ENCODE measurements at places on chromosomes 3 and 15.

GRCh38 chr3:49924683-49925082 lies 4.9 kb downstream of the MON1A start:
- no peak for DNase-seq

DNA sequence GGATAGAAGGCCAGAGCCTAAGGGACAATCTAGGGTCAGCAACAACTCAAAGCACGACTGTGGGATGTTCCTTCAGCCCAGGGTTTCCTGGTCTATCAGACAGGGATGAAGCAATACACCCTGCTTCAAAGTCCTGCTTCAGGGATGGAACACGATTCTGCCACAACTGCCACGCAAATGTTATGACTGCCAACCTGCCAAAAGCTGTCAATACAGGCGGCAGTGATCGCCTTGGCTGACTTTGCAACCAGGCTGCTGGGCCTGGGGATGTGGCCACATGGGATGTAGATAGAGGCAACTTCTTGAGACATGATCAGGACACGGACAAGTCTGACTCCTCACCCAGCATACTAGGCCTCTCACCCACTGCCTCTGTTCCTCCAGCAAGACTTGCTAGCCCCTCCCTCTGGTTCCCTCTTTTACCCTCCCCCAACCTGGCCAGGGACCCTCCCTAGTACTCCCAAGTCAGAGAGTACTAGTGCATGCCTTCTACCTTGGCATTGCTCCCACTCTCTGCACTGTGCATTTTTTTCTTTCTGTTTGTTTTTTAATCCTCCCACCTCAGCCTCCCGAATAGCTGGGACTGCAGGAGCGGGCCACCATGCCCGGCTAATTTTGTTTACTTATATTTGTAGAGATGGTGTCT lies 7.6 kb downstream of the CCDC12 start:
- DNase-seq = no peak

GRCh38 chr3:158407844-158408517 lies 163.0 kb upstream of the MLF1 start:
- DNase-seq = no peak

- DNase-seq = no peak
Measured at GRCh38 chr15:54514601-54515000, 536.4 kb downstream of the UNC13C start.

GRCh38 chr3:11606865-11607440 lies 36.8 kb downstream of the VGLL4 start:
- no peak for DNase-seq
